ENCODE measurements at places on chromosomes 11 and 22.
A peak's percentile ranks its signal among the peaks of the same experiment; 100 is the strongest.

DNA sequence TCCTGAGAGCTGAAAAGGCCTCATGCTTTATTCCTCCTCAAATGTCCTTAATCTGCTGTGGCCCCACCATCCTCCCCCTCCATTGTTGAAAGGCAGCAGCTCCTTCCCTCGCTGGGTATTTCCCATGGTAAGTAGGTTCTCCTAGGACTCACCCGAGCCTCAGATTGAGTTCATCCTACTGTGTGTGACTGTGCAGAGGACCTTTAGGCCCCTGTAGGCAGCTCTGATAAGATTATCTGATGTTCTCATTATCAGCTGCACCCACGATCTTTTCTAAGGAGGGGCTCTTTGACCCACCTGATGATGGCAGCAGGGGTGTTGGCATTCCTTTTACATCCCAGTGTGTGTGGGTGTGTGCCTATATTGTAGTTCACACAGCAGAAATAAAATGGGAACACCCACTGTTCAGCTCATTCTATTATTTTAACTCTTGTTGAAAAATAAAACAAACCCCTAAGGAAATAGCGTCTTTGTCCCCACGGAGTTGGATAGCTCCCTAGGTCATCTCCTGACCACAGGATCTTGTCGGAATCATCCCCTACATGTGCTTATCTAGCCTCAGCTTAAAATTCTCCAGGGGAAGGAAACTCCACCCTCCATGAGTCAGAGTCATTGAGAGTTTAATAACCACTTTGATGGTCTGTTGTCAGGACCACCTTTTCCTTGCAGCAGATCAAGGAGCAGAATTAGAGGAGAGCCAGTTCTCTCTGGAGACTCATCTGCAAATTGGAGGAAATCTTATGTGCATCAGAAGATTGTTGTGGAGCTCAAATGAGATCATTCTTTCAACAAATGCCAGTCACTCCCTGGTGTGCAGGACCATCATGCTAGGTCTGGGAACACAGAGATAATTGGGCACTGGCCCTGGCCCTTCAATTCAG, 19.3 kb downstream of the ENDOD1 start:
- DNase-seq = no peak

DNA sequence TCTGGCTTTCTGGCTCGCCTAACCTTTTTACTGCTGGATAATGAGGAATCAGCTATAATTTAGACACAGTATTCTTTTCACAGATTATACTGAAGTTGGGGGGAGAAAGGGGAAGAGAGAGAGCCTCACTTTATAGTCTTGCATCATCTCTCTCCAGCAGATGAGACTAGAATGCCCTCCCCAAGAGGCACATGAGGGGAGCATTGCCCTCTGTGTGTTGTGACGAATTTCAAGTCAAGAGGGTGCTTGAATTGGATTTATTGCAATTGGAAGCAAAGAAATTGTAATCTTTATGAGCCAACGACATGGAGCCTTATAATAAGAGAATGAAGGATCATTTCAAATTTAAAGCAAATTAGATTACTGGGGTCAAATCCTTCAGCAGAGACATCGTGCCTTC, 17.6 kb upstream of the CADM1 start:
- no peak for DNase-seq

DNA sequence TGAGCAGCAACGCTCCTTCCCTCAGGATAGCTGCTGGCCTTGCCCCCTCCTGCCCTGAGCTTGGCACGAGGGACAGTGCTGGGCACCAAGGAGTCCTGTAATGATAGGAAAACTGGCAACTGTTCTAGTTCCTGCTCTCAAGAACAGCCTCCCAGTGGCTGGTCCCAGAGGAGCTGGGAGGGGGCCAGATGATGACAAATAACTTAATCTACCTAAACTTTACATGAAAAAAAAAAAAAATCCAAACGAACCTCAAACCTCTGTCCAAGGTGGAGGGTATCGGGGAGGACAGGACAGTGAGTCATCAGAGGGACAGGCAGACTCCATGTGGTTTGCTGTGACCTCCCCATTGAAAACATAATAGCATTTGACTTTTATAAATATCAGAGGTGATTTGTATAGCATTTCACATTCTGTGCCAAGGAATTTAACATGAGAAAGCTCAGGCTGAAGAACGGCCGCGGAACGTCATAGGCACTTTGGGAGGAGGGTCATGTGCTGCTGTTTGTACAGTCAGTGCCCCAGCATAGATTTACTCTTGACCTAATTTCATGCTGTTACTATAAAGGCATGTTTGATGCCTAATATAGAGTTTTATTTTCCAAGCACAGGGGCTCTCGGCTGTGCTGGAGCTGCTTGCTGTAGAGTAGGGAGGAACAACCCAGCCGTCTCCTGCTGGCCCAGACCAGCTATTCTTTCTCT, 98.2 kb upstream of the NNMT start:
- DNase-seq = no peak

- no peak for DNase-seq
Observed at GRCh38 chr11:63564056-63564774, 1.0 kb upstream of the PLAAT2 start.

- no peak for DNase-seq
Observed at GRCh38 chr22:42960531-42961399, 54.2 kb downstream of the PACSIN2 start.

DNA sequence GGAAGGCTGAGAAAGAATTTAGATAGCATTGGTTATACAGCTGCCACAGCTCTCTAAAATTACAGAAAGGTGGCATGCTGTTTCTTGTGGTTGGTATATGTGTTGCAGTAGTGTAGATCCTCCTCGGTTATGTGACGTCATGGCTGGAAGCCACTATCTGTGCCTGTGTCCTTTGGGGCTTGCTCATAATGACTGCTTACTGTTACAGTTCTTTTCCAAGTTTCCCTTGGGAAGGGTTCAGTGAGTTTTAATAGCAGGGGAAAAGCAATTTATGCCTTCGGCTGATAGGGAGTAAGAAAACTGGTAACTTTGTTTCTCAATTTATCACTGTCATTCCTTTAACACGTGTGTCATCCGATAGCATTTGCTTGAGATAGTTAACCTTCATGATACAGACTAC, 47.2 kb downstream of the POLD3 start:
- DNase-seq = no peak

DNA sequence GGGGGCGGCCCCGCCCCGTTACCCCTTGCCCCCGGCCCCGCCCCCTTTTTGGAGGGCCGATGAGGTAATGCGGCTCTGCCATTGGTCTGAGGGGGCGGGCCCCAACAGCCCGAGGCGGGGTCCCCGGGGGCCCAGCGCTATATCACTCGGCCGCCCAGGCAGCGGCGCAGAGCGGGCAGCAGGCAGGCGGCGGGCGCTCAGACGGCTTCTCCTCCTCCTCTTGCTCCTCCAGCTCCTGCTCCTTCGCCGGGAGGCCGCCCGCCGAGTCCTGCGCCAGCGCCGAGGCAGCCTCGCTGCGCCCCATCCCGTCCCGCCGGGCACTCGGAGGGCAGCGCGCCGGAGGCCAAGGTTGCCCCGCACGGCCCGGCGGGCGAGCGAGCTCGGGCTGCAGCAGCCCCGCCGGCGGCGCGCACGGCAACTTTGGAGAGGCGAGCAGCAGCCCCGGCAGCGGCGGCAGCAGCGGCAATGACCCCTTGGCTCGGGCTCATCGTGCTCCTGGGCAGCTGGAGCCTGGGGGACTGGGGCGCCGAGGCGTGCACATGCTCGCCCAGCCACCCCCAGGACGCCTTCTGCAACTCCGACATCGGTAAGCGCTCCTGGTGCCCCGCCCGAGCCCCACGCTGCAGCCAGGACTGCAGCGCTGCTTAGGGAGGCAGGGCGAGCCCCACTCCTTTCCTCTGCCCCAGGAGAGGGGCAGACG, at the start of gene TIMP3:
TSS of gene TIMP3 (plus strand) at position 169 of the 700 bp plus-strand sequence. CDS start at position 466, 297 bp downstream.
- no peak for DNase-seq

DNA sequence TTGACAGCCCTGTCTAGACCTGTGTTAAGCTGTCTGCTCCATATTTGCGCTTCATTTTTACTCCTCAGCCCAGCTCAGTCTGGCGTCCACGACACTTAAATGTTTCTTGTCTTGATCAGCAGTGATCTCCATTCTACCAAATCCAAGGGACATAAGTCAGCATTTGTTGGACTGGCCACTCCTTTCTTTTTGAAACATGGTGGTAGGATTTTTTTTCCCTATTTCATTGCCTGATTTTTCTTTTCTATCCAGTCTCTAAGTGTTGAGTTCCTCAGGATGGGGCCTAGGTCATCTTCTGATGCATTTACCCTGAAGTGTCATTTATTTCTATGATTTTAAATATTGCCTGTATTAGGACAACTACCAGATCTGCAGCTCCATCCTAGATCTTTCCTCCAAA, 873 bp downstream of the NCAPH2 start:
- no peak for DNase-seq

- DNase-seq = no peak
Observed at GRCh38 chr11:125052047-125052446, 11.1 kb upstream of the SLC37A2 start.

DNA sequence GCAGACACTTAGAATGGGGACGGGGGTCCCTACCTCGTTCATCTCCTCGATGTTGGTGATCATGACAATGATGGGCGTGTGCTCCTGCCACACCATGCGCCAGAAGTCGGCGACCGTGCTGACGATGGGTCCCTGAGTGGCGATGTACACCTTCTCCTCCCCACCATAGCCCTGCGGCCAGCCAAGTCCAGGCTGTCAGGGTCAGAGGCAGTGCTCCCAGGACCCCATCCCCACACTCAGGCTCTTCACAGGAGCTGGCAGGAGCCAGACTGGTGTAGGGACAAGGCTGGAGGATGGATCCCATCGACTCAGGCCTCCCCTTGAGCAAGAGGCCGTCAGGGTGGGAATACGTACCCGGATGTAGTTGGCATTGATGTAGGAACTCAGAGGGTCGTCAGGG, 7.2 kb upstream of the IGSF22 start:
- DNase-seq = no peak

- no peak for DNase-seq
Observed at GRCh38 chr11:117265745-117266144, 25.4 kb upstream of the BACE1-AS start.

DNA sequence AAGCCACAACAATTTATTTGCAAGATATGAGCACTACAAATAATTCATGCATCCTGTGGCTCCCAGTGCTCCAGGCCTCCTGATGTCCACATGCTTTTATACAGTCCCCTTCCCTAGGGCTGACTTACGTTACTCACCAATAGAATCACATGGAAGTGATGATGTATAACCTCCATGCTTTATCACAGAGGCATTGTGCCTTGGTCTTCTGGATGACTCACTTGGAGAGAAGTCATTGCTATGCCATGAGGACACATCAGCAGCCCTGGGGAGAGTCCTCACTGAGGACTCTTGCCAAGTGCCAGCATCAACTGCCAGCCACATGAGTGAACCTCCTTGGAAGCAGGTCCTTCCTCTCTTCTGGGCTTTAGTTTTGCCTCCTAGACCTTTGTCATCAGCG, 22.0 kb upstream of the IGSF9B start:
- no peak for DNase-seq

DNA sequence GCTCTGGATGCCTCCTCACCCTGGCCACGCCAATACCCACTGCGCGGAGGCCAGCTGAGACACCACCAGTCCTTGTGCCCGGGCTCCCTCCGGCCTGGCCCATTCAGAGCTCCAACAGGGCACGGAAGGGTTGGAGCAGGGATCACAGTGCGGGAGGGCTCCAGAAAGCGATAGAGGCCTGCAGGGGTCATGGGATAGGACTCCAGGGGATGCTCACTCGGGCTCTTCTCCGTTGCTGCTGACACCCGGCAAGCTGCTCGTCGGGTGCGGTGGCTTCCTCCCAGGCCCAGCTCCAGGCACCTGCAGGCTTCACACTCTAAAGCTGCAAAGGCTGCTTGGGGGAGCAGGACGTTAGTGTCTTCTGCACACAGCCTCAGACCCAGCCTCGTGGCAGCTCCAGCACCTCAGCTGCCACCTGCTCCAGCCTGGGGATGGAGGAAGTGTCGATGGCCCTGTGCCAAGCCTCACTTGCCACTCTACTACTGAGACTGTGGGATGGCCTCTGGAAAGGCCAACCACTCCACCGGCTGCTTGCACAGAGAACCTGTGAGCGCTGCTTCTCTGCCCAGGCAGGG, 10.6 kb downstream of the WNT7B start:
- DNase-seq = no peak

DNA sequence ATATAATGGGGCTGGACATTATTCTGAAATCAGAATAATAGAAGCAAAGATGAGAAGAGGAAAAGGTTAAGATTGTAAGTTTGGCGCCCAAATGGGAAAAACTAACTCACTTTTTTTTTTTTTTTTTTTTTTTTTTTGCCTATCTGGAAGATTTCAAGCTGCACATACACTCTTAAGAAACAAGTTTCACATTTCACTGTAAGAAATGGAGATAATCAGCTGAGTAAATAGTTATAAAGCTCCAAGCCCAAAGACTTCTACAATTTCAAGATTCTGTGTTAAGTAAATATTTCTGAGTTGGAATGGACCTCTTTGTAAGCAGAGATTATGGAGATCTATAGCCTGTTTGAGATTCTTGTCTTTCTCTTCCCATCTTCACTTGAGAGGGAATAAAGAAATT, 140.0 kb downstream of the SLC17A6 start:
- no peak for DNase-seq

- no peak for DNase-seq
Observed at GRCh38 chr22:32900886-32901635, 99.6 kb downstream of the TIMP3 start.

- peak; percentile 47 for DNase-seq
Observed at GRCh38 chr11:120929664-120930154, 94.2 kb upstream of the TBCEL start.

DNA sequence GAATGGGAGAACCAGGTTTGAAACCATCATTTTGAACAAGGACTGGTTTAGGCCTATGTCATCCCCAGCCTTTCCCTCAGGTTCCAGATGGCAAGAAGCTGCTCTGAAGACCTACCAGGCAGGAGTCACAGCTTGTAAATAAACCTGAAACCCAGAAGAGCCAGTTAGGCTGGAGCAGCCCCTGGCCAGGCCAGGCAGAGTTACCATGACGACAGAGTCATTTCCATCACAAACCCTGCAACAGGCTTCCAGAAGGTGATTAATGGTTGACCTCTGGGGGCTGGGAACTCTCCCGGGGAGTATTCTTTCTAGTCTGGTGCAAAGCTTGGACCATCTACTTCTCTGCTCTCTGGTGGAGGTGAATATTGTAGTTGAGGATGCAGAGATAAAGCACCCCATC, 164.1 kb upstream of the NCAM1 start:
- DNase-seq = no peak

DNA sequence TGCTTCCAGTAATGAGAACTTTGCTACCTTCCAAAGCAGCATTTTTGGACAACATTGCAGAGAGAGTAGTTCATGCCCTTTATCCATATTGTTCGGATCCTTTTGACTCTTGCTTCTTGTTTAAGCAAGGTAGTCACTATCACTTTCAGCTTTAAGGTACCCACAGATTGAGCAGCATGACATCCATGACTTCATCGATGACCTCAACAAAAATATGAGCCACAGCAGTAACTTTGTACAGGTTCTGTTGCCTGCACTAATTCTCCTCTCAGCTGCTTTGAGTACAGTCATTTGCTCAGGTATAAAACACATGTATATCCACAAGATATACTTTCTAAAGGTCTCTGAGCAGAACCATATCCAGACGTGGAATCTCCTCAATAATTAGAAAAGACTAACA, 546.3 kb downstream of the SOX6 start:
- no peak for DNase-seq

All from stimulated activated CD4-positive, alpha-beta T cell treated with anti-CD3 and anti-CD28 coated beads, Interleukin-4, amount 100 ng/mL, for 48 hours (primary cell).